Kidney (tissue), 22 donors: ENCODE measurements at places on chromosomes 4 and X.

DNA sequence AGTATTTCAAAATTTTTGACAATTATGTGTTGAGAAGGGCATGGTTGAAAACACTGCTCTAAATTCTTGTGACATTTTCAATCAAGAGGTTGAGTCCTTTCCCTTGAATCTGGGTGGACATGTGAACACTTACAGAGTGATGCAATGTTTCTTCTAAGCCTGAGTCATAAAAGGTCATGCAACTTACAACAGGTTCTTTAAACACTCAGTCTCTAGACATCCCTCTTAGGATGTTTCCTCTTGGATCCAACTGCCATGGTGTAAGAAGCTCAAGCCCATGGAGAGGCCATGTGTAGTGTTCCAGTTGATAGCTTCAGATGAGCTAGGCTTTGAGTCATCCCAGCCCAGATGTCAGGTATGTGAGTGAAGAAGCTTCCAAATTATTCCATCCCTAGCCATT, 232.2 kb upstream of the MAOA start:
- H3K36me3 ChIP-seq = no peaks in the 10 kb centered on the region
- no peak overlapping the region for H3K4me3 ChIP-seq
- no peaks in the 10 kb centered on the region for H3K27me3 ChIP-seq
- no peak overlapping the region for H3K27ac ChIP-seq

GRCh38 chr4:52890521-52890791, 28.3 kb downstream of the RASL11B start:
- no peaks in the 10 kb centered on the region for H3K27me3 ChIP-seq
- H3K36me3 ChIP-seq = no peaks in the 10 kb centered on the region
- H3K4me3 ChIP-seq = no peak overlapping the region
- no peaks in the 10 kb centered on the region for H3K4me1 ChIP-seq
- no peak for DNase-seq

DNA sequence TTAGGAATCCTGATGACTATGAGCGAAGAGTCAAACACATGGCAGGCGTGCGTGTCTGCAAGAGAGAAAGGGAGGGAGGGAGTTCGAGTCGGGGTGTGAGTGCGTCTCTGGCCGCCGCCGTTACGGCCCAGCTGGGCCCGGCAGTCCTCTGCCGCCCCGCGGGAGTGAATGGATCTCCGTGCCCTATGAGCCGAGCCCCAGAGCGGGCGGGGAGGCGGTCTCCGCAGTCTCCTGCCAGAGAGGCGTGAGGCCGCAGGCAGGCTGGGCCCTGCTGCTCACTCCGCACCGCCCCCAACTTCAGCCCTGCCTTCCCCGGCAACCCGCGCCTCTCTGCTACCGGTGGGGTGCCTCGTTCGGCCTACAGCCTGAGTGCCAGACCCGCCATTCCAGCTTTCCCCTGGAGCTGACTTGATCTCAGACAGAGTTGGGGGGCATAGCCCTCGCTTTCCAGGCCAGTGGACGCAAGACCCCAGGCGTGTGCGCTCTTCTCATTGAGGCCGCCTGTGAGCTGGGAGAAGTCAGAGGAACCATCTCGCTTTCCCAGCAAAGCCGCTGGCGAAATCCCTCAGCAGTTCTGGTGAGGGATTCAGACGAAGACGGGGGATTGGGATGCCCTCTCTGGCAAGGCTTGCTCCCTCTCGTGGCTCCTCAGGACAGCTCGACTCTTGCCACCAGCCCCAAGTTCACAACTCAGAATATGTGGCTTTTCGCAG, 1.4 kb downstream of the SLC16A2 start:
- H3K4me1 ChIP-seq = no peaks in the 10 kb centered on the region
- H3K27ac ChIP-seq = peak overlapping the region; percentile 28
- no peaks in the 10 kb centered on the region for H3K36me3 ChIP-seq
- H3K27me3 ChIP-seq = no peaks in the 10 kb centered on the region

- no peak overlapping the region for H3K27ac ChIP-seq
- no peak overlapping the region for H3K4me3 ChIP-seq
- no peak for DNase-seq
- peaks cover 4% of the 10 kb centered on the region for H3K4me1 ChIP-seq
- H3K36me3 ChIP-seq = no peaks in the 10 kb centered on the region
- H3K27me3 ChIP-seq = no peaks in the 10 kb centered on the region
These were observed 120.8 kb downstream of the RASL11B start for GRCh38 chr4:52982946-52983340.

- H3K27ac ChIP-seq = no peak overlapping the region
- no peaks in the 10 kb centered on the region for H3K36me3 ChIP-seq
- H3K27me3 ChIP-seq = no peaks in the 10 kb centered on the region
These were observed 202.3 kb upstream of the SMIM31 start for GRCh38 chr4:164551713-164552040.

- H3K27me3 ChIP-seq = no peaks in the 10 kb centered on the region
- no peaks in the 10 kb centered on the region for H3K4me1 ChIP-seq
- H3K27ac ChIP-seq = no peak overlapping the region
- no peak for DNase-seq
These were observed 334.2 kb downstream of the FSTL5 start for GRCh38 chr4:161829591-161829990.

DNA sequence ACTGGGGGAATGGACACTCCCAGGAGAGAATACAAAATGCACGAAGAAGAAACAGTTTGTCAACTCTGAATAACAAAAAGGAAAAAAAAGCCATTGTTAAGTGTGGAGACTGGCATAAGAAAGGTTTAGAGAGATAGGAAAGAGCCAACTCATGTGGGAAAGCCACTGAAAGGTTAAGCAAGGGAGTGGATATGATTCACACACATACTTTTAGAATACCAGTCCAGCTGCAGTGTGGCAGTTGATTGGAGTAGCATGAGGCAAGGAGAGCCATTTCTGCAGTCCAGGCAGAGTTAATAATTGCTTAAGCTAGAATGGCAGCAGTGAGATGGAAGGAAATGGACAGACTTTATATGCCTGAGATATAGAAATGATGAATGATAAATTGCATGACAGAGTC, 36.9 kb upstream of the ADAD1 start:
- H3K27me3 ChIP-seq = no peaks in the 10 kb centered on the region

- H3K27ac ChIP-seq = no peak overlapping the region
- H3K27me3 ChIP-seq = no peaks in the 10 kb centered on the region
- no peaks in the 10 kb centered on the region for H3K4me1 ChIP-seq
- DNase-seq = no peak
- peaks cover 27% of the 10 kb centered on the region for H3K36me3 ChIP-seq
These were observed 30.8 kb downstream of the NOP14 start for GRCh38 chr4:2932321-2932950.

GRCh38 chr4:95505799-95506198, 43.0 kb downstream of the UNC5C start:
- H3K27ac ChIP-seq = no peak overlapping the region
- H3K36me3 ChIP-seq = no peaks in the 10 kb centered on the region
- H3K4me3 ChIP-seq = no peak overlapping the region
- no peak for DNase-seq

- H3K27me3 ChIP-seq = no peaks in the 10 kb centered on the region
- H3K4me1 ChIP-seq = peaks cover 22% of the 10 kb centered on the region
These were observed 134.9 kb downstream of the CORIN start for GRCh38 chr4:47703008-47703407.

GRCh38 chrX:85611926-85612325, 232.5 kb upstream of the POF1B start:
- H3K4me3 ChIP-seq = no peak overlapping the region
- no peaks in the 10 kb centered on the region for H3K4me1 ChIP-seq
- no peaks in the 10 kb centered on the region for H3K36me3 ChIP-seq
- peak; percentile 19 for DNase-seq

- DNase-seq = no peak
- no peaks in the 10 kb centered on the region for H3K4me1 ChIP-seq
- no peak overlapping the region for H3K27ac ChIP-seq
These were observed 134.9 kb downstream of the SMIM20 start for GRCh38 chr4:26048950-26049349.

DNA sequence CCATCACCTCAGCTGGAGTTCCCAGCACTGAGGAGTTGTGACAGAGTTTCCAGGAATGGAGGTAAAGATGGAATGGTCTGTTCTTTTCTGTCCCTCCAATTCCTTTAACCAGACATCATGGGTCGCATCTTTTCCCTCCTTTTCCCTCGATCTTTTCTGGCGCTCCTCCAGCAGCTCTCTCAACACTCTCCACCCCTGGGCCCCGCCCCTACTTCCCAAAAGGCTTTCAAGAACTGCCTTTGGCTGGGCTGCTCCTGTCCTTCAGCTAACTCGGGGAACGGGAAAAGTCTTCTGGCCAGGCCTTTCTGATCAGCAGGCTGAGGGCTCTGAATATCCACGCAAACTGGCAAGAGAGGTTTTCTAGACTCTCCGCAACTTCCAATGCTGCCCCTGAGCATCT, 34.0 kb downstream of the UTP14A start:
- DNase-seq = no peak
- no peak overlapping the region for H3K27ac ChIP-seq
- no peaks in the 10 kb centered on the region for H3K36me3 ChIP-seq
- no peak overlapping the region for H3K4me3 ChIP-seq
- H3K27me3 ChIP-seq = no peaks in the 10 kb centered on the region

- no peaks in the 10 kb centered on the region for H3K27me3 ChIP-seq
- H3K36me3 ChIP-seq = no peaks in the 10 kb centered on the region
- H3K27ac ChIP-seq = no peak overlapping the region
These were observed 124.6 kb upstream of the ACSL4 start for GRCh38 chrX:109857584-109858228.

GRCh38 chr4:110982486-110982885, 359.6 kb upstream of the PITX2 start:
- no peak overlapping the region for H3K4me3 ChIP-seq
- DNase-seq = no peak
- H3K27ac ChIP-seq = no peak overlapping the region
- no peaks in the 10 kb centered on the region for H3K36me3 ChIP-seq
- no peaks in the 10 kb centered on the region for H3K27me3 ChIP-seq
- no peaks in the 10 kb centered on the region for H3K4me1 ChIP-seq

GRCh38 chr4:62408454-62408853, 1208.3 kb downstream of the ADGRL3 start:
- DNase-seq = no peak
- H3K4me3 ChIP-seq = no peak overlapping the region

DNA sequence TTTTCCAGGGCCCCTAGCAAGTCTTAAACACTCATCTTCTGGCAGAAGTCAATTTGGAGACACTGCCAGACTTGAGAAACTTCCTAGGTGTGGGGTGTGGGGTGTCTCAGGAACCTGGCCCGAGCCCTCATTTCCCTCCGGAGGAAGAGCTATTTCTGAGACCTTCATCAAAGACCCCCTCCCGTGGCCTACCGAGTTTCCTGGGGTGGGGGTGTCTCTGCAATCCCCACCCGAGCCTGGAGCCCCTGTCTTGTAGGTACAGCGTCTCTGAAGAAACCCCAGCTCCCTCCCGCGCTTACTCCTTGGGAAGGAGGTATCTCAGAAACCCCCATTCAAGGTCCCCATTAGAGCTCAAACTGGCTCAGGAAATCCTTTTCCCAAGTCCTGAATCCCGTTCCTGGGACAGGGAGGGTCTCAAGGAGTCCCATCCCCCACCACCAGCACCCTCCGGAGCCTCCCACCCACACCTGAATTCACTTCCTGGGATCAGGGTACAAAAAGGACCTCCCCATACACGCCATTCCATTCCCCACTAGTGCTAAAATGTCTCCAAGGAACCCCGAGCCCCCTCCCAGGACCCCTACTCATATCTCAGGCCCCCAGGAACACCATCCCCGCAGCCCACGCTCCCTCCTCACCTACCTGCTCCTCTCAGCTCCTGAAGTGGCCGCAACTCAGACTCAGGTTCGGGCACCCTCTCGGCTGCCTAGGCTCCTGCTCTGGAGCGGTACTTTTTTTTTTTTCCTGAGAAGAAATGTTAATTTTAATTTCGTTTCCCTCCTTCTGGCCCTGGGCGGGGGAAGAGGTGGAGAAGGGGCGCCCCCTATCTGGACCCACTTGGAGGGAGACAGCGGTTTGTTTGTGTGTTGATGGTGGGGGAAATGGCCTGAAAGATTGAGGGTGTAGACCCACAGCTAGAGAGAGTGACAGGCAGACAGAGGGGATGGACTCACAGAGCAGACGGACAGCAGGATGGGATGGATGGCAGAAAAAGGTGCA, 1.1 kb downstream of the SLC38A5 start:
- no peak overlapping the region for H3K4me3 ChIP-seq
- H3K27me3 ChIP-seq = no peaks in the 10 kb centered on the region
- no peaks in the 10 kb centered on the region for H3K4me1 ChIP-seq
- H3K36me3 ChIP-seq = no peaks in the 10 kb centered on the region

- no peak overlapping the region for H3K4me3 ChIP-seq
- H3K27me3 ChIP-seq = no peaks in the 10 kb centered on the region
- no peak for DNase-seq
- H3K27ac ChIP-seq = no peak overlapping the region
These were observed 88.2 kb downstream of the SCD5 start for GRCh38 chr4:82710197-82710929.

DNA sequence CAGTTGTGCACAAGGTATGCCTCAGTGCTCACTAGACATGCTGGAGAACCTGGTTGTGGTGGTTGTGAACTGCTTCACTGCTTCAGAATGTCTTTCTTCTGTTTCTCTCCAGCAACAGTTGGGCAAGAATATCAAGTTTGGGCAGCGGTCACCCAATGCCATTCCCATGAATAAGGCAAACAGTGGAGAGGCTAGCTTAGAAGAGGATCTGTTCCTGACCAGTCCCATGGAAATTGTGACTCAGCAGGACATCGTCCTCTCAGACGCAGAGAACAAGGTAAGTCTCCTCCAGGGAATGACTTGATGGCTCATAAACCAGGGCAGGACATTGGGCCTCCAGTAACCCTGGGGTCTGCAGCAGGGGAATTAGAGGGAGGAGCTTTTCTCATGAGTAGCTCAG, 79.9 kb downstream of the AASDH start:
- no peaks in the 10 kb centered on the region for H3K4me1 ChIP-seq
- H3K36me3 ChIP-seq = no peaks in the 10 kb centered on the region
- DNase-seq = no peak
- H3K27me3 ChIP-seq = no peaks in the 10 kb centered on the region
- H3K27ac ChIP-seq = no peak overlapping the region

DNA sequence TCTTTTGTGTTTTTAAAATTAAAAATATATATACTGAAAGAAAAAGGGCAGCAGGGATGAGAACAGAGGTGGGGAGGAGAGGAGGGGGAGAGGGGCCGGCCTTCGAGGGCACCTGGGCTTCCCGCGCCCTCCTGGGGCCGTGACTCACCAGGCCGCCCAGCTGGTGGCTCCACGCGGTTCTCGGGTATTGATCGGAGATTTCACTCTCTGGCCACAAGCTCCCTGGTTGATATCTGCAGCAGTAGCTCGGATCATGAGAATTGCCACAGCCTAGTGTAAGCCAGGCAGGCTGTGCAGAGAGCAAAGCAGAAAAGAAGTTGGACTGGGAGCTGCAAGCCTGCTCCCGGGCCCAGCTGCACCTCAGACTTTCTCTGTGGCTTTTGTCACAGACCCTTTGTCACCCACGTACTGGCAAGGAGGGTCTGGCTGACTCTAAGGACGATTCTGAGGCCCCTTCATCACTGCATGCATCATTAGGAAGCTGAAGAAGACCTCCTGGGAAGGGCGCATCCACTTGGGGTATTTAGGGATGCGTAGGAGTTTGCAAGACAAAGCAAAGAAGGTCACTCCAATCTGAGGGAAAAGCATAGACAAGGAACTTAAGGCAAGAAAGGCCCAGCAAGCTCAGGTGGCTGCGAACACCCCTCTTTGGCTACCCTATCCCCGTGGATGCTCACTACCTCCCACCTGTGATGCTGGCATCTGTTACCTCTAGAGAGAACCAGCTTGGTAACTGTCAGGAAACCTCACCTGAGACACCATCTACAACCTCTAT, 71.7 kb downstream of the CPZ start:
- H3K36me3 ChIP-seq = no peaks in the 10 kb centered on the region
- no peak overlapping the region for H3K27ac ChIP-seq
- peaks cover 3% of the 10 kb centered on the region for H3K27me3 ChIP-seq
- no peaks in the 10 kb centered on the region for H3K4me1 ChIP-seq
- no peak overlapping the region for H3K4me3 ChIP-seq
- peak; percentile 45 for DNase-seq

GRCh38 chr4:10084651-10085358, 31.8 kb downstream of the WDR1 start:
- H3K4me1 ChIP-seq = peaks cover 23% of the 10 kb centered on the region
- peak; percentile 61 for DNase-seq
- H3K4me3 ChIP-seq = no peak overlapping the region
